ENCODE measurements at places on chromosomes 2 and 18.

- peak; percentile 54 for DNase-seq
Measured at GRCh38 chr2:45024600-45025291, 15.5 kb upstream of the SIX2 start.

DNA sequence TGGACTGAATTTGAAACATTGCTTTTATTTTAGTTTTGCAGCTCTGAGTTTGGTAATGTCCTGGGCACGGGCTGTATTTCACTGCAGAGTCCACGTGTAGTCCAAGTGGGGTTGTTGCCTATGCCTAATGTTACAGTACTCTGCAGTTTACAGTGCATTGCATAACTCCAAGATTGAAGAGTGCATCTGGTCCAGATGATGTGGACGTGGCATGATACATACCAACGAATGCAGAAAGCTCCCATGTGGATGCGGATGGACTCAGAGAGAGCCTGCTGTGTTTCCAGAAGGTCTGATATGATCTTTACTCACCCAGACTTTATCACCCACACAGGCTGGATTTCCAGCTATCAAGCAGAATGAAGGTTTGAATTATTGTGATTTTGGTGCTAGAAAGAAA is 44.4 kb upstream of the CCDC68 start:
- no peak for DNase-seq

DNA sequence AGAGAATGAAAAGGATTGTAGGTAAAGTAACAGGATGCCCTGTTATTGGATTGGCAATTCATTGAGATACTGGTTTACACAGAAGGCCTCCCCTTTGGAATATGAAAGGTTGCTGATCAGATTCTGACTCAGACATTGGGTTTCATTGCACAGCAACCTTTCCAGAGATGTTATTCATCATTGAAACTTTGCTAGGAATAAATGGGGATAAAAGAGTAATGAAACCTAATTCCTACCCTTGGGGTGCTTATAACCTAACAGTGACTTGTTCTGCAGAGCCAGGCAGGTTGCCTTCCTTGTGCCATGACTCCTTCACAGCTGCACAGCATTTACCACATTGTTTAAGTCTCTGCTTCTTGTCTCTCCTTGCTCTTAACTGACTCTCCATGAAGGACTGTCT is 5.0 kb downstream of the NAB1 start:
- no peak for DNase-seq

GRCh38 chr2:219645631-219646527 is 18.4 kb downstream of the SLC4A3 start:
- DNase-seq: peak; percentile 32

GRCh38 chr2:108222261-108222660 is 17.5 kb upstream of the SULT1C3 start:
- no peak for DNase-seq

- peak; percentile 90 for DNase-seq
Measured at GRCh38 chr2:147398996-147399395, 445.8 kb upstream of the ACVR2A start.

DNA sequence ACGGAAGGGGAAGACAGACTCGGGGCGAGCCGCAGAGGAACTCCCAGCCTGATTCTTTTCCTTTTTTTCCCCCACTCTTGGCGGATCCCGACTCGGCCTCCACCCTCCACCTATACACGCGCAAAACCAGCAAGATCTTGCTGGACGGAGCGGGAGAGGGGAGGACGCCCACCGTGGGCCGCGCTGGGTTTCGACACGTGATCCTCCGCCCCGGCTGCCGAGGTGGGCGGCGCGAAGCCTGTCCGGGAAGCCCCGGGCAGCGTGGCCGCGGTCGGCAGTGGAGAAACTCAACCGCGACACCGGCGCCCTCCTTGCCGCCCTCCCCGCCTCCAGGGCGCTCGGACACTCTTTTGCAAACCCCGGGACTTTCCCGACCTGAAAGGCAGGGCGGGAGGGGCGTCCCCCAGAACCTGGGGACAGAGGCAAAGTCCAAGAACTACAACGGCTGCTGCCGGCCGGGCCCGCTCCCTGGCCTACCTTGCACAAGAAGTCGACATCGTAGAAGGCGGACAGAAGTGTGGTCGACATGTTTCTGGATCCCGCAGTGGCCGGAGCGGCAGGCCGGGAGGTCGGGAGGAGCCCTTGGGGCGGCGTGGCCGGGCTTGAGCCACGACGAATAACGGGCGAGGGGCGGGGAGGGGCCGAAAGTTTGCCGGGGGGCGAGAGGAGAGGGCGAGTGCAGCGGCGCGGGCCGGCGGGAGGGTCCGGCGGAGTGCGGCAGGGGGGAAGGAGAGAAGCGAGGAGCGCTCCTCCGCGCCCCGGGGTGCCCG is 433 bp downstream of the ZFP36L2 start:
- peak; percentile 69 for DNase-seq

GRCh38 chr2:202017940-202018339 is 15.7 kb upstream of the FZD7 start:
- DNase-seq: no peak

GRCh38 chr2:20589975-20590703 is 60.8 kb downstream of the HS1BP3 start:
- DNase-seq: no peak

DNA sequence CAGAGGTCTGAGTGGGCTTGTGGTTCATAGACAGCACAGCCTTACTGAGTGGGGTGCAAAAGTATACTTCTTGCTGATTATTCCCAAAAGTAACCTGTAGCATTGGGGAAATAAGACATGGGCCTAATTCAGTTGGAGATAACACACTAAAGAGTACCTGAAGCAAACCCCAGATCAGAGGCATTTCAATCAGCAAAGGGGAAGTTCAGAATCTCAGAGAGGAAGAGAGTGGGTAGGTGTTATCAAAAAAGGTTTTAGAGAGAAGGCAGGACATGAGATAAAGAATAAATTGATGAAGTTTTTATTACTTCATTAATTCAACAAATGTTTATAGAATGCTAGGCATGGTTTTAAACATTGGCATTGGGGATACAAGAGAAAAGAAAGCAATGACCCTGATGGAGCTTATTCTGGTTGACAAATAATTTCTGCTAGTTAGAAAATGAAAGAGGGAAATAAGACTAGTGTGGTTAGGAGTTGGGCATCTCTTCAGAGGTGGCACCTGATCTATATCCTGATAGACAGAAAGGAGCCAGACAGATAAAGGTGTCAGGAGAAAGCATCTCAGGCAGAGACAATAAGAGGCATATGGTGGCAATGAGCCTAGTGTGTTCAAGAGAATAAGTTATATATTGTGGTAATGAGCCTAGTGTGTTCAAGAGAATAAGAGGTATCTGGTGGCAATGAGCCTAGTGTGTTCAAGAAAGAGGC is 153.8 kb upstream of the SETBP1 start:
- no peak for DNase-seq

- no peak for DNase-seq
Measured at GRCh38 chr18:36196238-36196995, 9.1 kb downstream of the MOCOS start.

GRCh38 chr2:223020971-223021675 is 30.9 kb upstream of the KCNE4 start:
- peak; percentile 20 for DNase-seq

DNA sequence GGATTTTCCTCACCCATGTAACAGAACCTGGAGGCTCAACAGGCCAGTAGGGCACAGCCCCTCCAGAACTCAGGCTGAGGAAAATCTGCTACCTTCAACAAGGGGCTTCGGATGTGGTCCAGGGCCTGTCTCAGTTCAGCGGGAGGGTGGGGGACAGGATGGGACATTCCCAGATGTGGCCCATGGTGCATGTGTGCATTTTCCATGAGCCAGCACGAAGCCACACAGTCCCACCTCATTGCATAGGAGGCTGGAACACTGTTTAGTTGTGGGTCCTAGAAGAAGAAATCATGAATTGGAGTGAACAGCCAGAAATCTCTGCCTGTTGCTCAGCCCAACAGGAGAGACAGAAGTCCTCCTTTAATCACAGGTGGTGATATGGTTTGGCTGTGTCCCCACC is 469.6 kb upstream of the MYT1L start:
- DNase-seq: no peak
